ENCODE measurements at places on chromosomes 2 and 18.

GRCh38 chr2:230459216-230459615 lies 43.2 kb downstream of the SP100 start:
- no peak for DNase-seq

DNA sequence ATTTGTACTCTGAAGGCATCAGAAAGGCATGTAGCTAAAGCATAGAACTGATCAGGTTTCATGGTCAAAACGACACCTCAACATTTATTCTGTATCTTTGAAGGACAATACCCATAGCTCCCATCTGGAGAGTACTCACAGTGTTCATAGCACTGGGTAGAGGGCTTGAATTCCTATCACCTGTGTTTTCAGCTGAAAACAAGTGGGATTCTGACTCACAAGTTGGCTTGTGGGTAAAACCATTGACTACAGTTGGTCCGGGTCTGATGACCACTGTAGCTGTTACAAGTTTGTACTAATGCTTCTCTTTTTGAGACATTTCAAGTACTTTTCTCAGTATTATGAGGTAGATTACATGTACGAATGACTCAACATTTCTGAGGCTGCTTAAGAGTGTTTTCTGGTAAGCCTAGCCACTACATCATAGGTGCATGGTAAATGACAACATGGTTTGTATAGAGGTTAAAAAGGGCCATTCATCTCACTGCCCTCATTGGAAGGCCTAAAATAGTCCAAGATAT lies 68.6 kb upstream of the PELI1 start:
- peak; percentile 33 for DNase-seq

DNA sequence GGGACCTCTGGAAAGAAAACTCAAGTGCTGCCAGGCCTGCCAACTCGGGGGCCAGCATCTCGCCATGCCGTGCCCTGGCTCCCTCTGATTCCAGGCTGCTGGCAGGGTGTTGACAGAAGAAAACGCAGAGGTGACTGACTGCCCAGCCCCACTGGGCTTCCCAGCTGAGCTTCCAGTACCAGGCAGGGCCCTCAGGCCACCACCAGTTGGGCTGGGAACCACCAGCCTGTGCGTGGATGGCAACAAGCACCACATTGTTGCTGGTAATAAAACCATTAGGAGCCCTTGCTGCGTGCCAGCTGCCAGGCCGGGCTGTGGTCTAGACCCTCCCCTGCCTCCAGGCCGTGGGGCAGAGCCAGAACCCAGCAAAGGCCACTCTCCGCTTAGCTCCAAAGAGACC lies 9.2 kb downstream of the DNMT3A start:
- DNase-seq: no peak

DNA sequence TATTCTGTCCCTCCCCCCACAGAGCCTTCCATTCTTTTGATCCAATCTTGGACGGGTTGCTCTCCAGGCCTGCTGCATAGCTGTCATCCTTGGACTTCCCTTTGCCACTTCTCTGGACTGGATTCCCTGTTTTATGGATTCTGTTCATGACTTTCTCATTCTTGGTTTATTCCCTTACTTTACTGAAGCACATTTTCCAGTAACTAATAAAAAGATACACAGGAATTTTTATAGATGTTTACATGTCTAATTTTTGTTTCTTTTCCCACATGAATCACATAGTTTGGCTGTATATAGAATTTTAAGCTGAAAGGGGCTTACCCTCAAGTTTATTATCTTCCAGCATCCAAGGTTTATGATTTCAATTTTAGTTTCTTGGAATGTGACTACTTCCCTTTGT lies 37.9 kb downstream of the GDF7 start:
- DNase-seq: no peak

DNA sequence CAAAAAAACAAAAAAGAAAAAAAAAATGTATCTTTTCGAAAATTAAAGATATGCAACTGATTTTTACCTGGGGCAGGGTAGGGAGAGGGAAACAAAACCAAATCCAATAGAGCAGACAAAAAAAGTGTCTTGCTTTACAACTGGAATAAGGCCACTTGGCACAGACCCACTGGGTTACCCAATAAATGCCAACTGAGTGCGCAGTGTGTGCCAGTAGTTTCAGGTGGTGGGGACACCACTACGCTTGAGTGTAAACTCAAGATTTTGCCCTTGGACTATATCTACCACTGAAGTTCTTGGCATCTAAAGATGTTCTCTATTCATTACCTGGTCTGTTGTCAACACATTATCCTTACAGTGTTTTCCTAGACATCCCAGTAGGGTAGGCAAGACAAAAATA lies 16.3 kb downstream of the VPS4B start:
- no peak for DNase-seq

GRCh38 chr2:218605432-218605831 lies 2.3 kb upstream of the PLCD4 start:
- no peak for DNase-seq

- DNase-seq: no peak
Measured at GRCh38 chr2:120914839-120915521, 179.3 kb downstream of the GLI2 start.

DNA sequence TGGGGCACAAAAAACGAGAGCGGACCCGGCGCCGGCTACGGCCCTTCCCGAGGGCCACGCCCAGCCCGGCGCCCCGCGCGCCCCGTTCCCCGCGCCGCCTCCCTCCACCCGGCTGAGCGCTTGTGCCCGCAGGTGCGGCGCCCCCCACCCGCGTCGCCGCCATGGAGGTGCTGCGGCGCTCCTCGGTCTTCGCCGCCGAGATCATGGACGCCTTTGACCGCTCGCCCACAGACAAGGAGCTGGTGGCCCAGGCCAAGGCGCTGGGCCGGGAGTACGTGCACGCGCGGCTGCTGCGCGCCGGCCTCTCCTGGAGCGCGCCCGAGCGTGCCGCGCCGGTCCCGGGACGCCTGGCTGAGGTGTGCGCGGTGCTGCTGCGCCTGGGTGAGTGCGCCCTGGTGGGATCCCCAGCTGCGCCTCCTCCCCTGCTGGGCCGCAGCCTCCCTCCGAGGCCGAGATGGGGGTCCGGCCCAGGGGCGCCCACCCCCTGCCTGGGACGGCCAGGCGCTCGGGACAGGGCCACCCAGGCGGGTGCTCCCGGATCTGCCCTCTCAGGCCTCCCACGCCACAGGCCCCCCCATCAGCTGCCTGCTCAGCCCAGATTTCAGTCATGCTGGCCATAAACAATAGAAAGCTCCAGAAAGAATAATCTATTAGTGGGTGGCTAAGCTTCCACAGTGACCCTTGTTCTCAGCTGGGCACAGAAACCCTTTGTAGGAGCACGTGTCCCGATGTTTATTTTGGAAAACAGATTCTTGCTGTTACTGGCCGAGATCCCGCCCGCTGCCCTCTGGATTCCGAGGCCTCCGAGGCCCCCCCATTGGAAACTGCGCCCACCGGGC lies 997 bp downstream of the BOK start:
- DNase-seq: no peak

DNA sequence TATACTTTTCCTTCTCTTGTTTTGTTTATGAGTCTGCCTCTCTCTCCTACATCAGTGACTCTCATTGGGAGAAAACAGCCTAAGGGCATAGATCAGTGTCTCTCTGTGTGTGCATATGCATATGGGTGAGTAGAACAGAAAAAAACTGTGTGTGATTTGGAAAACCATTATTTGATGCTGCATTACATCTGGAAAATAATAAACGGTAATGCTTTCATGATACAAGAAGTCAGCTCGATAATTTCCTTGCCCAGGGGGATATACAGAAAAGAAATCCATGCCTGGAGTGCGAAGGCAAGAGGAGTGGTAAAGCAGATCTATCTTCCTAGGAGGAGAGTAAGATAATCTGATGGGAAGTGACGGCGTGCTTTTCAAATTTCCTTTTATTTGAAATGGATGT lies 221.5 kb upstream of the LYPD1 start:
- no peak for DNase-seq

- DNase-seq: no peak
Measured at GRCh38 chr2:216206041-216206703, 97.0 kb downstream of the XRCC5 start.

GRCh38 chr2:75053484-75054112 lies 95.2 kb downstream of the POLE4 start:
- no peak for DNase-seq

DNA sequence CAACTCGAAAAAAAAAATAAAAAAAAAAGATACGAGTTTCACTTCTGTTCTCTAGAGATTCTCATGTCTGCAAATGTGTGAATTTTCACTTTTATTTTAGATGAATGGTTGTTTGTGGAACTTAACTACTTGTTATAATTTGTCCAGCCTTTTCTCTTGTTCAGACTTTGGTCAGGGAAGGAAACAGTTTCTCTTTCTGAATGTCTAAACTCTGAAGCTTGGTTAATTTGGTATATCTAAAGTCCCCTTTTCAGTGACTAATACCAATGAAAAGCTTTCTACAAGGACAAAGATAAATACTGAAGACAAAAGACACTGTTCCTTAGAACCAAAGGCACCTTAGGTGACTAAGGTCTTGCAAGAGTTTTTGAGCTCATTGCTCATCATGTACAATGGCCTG lies 144.4 kb upstream of the PIEZO2 start:
- no peak for DNase-seq

DNA sequence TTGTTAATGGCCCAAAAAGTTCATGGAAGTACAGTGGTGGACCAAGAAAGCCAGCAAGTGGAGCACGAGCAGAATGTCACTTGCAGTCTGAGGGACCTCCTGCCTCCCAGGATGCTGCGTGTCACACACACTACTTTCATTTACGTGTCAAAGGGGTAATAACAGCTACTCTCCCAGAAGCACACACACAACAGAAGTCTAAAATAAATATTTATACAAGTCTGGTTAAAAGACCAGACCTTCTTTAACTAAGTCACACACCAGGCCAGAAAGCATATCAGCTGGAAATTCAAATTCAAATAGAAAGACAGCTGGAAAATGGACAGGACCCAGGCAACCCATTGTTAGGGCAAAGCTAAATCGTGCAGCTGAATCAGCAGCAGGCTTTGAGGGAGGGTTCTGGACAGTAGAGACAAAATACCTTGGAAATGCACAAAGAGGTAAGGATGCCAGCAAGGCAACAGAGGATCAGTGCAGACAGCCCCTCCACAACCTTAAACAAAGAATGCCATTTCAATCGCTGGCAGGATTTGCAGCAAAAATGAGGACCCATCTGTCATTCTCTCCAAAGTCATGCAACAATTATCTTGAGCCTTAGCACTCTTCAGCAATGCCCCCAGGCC lies 160.5 kb downstream of the TMEM163 start:
- no peak for DNase-seq

GRCh38 chr2:64135421-64135820 lies 8.8 kb downstream of the PELI1 start:
- DNase-seq: no peak

DNA sequence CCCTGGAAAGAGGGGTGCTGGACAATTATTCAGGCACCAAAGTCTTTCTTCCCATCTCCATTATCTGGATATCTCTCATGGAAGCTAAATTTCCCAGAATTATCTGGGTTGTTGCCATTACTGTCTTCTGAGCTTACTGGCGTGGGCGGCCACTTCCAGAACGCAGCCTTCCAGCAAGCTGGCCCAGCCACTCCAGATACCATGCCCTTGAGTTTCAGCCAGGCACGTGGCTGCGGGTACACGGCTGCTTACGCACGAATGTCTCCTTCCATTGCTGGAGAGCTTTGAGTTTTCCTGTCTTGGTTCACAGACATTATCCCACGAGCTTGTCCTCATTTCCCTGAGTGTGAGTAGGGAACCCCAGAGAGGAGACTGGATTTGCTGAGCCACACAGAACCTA lies 32.7 kb downstream of the CELF4 start:
- no peak for DNase-seq

DNA sequence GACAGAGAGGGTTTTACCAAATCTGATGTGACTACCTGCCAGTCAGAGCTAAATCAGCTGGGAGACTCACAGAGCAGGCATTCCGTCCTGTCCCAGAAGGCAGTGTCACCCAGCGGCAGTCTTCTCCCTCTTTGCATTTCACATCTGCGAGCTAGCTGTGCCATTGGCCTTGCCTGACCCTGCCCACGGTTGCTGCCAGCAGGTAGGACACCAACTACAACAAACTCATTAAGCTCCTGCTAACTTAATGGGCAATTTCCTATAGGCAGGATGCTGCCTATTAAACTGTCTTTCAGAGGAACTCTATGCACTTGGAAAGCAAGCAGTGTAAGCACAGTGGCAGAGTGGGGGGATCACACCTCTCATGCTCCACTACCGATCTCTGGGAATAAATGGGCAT lies 116.4 kb upstream of the CAPN13 start:
- DNase-seq: no peak

GRCh38 chr18:24490539-24490938 lies 30.1 kb downstream of the HRH4 start:
- DNase-seq: no peak

DNA sequence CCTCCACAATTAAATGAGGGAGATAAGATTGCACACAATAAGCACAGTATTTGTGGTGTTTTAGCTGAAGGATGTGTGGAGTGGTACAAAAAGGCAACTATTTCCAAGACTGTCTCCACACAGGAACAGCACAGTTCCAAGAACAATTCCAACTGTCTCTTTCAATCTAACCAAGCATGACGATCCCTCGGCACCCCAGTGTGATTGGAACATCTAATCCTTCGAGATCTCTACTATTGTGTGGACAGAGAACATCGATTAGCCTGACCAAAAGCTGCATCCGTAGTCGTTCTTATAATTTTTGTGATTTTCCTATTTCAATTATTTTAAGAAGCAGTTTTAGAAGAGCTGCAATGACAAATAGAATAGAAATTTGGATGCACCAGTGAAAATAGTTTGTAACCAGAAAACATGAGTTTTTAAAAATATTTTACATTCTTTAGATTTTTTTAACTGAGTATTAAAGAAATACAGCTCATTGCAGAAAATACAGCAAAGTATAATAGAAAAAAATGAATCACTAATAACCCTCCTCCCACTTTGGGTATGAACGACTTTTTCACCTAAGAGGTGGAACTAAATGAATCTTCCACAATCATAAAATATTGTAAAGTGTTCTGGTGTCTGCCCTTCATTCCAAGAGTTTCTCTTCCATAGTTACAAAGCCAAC lies 76.4 kb upstream of the CABLES1 start:
- no peak for DNase-seq

DNA sequence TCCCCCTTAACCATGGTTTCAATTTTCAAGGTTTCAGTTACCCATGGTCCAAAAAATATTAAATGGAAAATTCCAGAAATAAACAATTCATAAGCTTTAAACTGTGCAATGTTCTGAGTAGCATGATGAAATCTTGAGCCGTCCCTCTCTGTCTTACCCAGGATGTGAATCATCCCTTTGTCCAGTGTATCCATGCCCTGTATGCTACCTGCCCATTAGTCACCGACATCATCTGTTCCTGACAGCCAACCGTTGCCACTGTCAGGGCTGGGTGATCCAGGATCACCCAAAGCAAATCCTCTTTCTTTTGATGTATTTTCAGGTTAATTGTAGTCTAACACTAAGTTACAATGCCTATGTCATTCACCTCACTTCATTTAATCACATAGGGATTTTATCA lies 15.7 kb upstream of the OLA1 start:
- no peak for DNase-seq

- no peak for DNase-seq
Measured at GRCh38 chr2:108459441-108459840, 10.4 kb downstream of the GCC2 start.

DNA sequence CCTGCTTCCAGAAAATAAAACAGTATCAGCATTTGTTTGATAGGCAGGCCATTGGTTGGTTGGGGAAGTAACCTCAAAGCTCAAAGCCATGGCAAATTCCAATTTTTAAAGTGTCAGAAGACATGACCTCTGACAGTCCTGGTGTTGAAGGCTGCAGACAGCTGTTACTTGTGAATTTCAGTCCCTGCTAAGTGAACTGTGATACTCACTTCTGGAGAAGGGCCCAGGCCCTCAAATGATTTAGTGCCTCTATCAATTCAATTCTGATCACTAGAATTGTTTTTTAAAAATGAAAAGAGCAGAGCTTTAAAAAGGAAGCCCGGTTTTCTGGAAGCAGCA lies 23.1 kb downstream of the MRPL44 start:
- no peak for DNase-seq

All from activated CD4-positive, alpha-beta T cell treated with anti-CD3 and anti-CD28 coated beads, Interleukin-2, amount 50 U/mL, for 48 hours (primary cell).